ENCODE measurements at places on chromosomes 1 and 21.

- DNase-seq: no peak
Observed at GRCh38 chr21:40466893-40467483, 380.0 kb downstream of the DSCAM start.

GRCh38 chr1:245311887-245312536, 157.2 kb downstream of the KIF26B start:
- DNase-seq: no peak

- DNase-seq: no peak
Observed at GRCh38 chr1:87318806-87319205, 9.9 kb upstream of the LMO4 start.

- DNase-seq: no peak
Observed at GRCh38 chr1:221722254-221723017, 19.5 kb downstream of the DUSP10 start.
